ENCODE measurements at places on chromosomes 12 and 14.

DNA sequence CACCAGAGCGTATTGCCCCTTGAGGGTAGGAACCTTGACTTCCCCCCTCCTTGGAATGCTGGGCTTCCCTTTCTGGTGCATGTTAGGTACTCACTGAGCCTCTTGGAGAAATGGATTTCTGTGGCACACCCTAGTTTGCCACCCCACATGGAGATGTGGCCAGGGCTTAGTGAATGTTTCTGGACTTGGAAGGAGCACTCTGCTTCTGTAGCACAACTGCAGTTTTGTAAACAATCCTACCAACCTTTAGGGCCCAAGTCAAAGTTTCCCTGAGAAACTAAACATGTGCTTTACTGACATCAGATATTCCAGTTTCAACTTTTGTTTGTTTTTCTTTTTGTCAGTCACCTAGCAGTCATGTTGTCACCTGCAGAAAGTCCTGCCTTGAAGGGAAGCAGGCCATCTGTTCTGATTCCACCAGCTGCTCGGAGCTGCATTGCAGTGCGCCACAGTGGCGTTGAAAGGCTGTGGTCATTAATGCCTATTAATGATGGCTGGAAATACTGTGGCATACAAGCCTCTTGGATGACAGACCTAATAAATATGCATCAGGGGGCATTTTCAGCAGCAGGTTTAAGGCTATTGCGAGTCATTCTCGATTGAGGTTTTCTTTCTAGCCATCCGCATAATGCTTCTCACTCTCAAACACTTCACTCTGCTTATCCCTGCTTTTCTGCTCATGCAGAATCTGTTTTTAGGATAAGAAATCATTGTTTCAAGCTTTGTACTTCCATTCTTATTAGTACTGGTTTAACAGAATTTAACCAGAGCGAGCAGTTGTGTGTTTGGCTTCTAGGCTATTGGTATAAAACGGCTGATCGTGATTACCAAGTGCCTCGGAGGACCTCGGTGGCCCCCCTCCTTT, 7.8 kb downstream of the PELI2 start:
- DNase-seq, result no peak

- DNase-seq, result no peak
Measured at GRCh38 chr14:59217011-59217410, 28.5 kb downstream of the DAAM1 start.

- DNase-seq, result peak; percentile 30
Measured at GRCh38 chr12:75725521-75726111, 214.2 kb upstream of the KRR1 start.

- peak; percentile 77 for DNase-seq
Measured at GRCh38 chr14:59215322-59215721, 26.9 kb downstream of the DAAM1 start.

- peak; percentile 44 for DNase-seq
Measured at GRCh38 chr12:78683031-78683430, 181.5 kb upstream of the SYT1 start.

- DNase-seq, result peak; percentile 30
Measured at GRCh38 chr12:78040111-78040510, 209.4 kb downstream of the NAV3 start.

DNA sequence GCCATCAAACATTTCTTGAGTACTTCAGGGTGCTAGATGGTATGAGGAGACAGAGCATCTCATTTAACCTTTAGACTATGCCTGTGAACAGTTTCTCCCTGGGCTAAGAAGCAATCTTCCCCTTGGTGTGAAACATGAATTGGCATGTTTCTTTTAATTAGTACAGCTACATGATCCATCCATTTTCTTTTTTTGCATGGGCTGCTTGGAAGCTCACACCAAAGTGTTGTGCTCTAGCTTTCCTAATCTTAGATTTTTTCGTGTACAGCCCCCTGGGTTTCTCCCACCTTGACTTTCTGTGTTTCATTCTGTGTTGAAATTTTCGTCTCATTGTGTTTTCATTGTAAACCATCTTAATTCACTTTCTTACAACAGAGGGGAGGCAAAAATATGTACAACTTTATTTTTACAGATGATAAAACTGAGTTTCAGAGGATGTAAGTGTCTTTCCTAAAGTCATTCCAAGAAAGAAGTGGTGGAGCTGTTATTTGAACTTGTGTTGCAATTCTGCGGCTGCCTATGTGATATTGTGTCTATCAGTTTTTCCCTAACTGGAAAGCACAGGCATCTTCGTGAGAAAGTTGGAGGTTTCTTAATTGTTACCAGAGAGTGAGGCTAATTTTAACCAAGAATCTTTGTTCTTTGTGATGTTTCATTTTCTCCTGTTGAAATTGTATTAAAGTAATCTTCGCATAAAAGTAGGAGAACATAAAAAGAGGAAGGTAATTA, 64.5 kb downstream of the DAAM1 start:
- DNase-seq, result peak; percentile 82

GRCh38 chr14:35855876-35856481, 29.8 kb downstream of the BRMS1L start:
- no peak for DNase-seq

- DNase-seq, result no peak
Measured at GRCh38 chr14:90508536-90509254, 111.9 kb downstream of the CALM1 start.
